ENCODE measurements at places on chromosomes 11 and 22. TPM values are rescaled to one million over a fixed set of nuclear protein-coding genes. Genes with fewer than 3 reads are reported as not detected.

POTEH gene
- 24.9 TPM for total RNA-seq

TTC28 gene
- total RNA-seq: 5.3 TPM

GRAP2 gene
- 1.7 TPM for total RNA-seq

CHRM4 gene
- 1.2 TPM for total RNA-seq

PPP1CA gene
- 183 TPM for total RNA-seq

C11orf16 gene
- not detected for total RNA-seq

MAPK8IP2 gene
- total RNA-seq: 0.04 TPM

OR5P2 gene
- total RNA-seq: not detected

MRGPRX3 gene
- 0.15 TPM for total RNA-seq

Measured in A375 (cell line).